ENCODE measurements at places on chromosomes 2 and 18. TPM values are rescaled to one million over a fixed set of nuclear protein-coding genes. Genes with fewer than 3 reads are reported as not detected.
A peak's percentile ranks its signal among the peaks of the same experiment; 100 is the strongest.

Gene GPR45
- not detected for total RNA-seq

DNA sequence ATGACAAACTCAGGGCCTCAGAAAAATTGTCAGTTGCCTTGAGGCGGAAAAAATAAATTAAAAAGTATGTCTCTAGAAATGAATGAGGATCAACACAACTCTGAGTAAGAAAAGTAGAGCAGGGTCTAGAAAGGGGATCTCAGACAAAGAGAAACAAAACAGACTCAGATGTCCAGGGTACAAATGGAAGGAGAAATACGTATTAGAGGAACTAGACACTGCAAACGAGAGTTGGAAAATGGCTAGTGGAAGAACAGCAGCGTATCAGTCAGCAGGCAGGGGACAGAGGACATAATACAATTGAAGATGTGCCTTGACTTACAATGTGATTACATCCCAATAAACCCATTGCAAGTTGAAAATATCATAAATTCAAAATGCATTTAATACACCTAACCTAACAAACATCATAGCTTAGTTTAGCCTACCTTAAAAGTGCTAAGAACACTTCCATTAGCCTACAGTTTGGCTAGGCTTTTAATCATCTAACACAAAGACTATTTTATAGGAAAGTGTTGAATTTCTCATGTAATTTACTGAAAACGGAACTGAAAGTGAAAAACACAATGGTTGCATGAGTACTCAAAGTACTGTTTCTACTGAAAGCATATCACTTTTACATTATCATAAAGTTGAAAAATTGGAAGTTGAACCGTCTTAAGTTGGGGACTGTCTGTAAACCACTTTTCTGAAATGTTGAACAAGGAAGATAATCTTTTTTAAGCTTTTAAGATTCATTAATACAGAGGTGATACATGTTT lies 182.8 kb downstream of the NBAS start:
- peak overlapping the region; percentile 43 for H3K27ac ChIP-seq
- peak overlapping the region; percentile 61 for H3K4me3 ChIP-seq
- no peaks in the 10 kb centered on the region for H3K27me3 ChIP-seq
- H3K4me1 ChIP-seq, result peaks cover 30% of the 10 kb centered on the region

Gene CIDEA
- not detected for total RNA-seq

Gene ZSWIM2
- not detected for total RNA-seq

- H3K4me1 ChIP-seq, result no peaks in the 10 kb centered on the region
- H3K27me3 ChIP-seq, result no peaks in the 10 kb centered on the region
- no peak for DNase-seq
Observed at GRCh38 chr2:220276741-220277444, 649.5 kb downstream of the SLC4A3 start.

- no peak for DNase-seq
- no peaks in the 10 kb centered on the region for H3K4me1 ChIP-seq
- H3K27me3 ChIP-seq, result no peaks in the 10 kb centered on the region
- no peak overlapping the region for H3K4me3 ChIP-seq
- peaks cover 2% of the 10 kb centered on the region for H3K36me3 ChIP-seq
- no peak overlapping the region for H3K27ac ChIP-seq
Observed at GRCh38 chr2:36097022-36097421, 258.6 kb upstream of the CRIM1 start.

Gene SLC1A4
- 41.6 TPM for total RNA-seq

DNA sequence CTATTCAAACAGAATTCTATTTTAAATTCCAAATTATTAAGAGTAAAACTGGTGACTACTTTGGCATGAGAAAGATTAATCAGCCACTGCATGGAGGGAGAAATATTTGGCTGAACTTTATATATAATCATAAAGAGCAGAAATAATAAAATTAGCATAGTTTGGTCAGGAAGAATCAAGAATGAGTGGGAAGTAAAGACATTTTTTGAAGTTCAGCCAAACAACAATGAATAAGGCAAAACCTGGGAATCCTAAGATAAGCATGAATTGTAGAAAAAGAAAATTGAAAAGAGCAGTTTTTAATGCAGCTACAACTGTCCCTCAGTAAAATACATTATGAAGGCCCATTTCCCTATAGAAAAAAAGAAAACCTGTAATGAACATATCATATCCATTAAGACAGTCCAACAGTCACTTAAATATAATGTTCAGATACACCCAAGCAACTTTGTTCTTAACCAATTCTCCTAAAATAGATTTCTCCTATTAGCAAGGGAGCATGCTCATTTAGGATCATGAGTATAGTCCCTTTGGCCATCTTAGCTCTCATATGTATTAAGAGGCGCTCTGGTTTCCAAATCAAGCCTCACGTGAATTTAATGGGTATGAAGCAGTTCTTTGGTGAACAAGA lies 6.5 kb downstream of the TMEM17 start:
- no peaks in the 10 kb centered on the region for H3K36me3 ChIP-seq
- no peak overlapping the region for H3K4me3 ChIP-seq
- H3K4me1 ChIP-seq, result no peaks in the 10 kb centered on the region

GRCh38 chr2:84779781-84780180 lies 101.1 kb downstream of the TRABD2A start:
- H3K36me3 ChIP-seq, result peaks cover 12% of the 10 kb centered on the region
- peaks cover 64% of the 10 kb centered on the region for H3K4me1 ChIP-seq
- DNase-seq, result no peak
- peak overlapping the region; percentile 29 for H3K27ac ChIP-seq
- H3K4me3 ChIP-seq, result peak overlapping the region; percentile 34

GRCh38 chr18:61496374-61496773 lies 163.1 kb downstream of the CDH20 start:
- H3K36me3 ChIP-seq, result no peaks in the 10 kb centered on the region
- no peak overlapping the region for H3K4me3 ChIP-seq
- H3K27me3 ChIP-seq, result no peaks in the 10 kb centered on the region
- no peak overlapping the region for H3K27ac ChIP-seq
- no peak for DNase-seq

DNA sequence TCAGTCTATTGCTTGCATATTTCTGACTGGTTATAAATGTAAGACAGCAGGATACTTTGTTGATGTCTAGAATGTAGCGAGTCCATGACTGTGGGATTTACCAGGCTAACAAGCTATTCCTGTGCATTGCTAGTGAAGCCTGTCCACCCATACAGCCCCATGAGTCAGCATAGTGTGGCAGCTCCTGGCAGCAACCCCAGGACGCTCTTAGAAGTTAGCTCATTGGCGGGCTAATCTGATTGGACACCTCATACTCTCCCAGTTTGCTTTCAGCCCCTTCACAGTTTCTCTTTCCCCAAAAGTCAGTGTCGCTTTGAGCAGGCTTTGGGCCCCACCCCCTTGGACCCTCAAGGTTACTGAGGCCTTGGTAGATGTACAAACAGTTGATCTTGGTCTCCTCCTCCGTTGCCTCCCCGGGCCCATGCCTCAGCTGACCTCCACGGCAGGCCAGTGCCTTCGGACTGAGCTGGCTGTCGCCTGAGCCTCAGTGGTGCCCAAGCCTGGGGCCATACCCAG lies 48.0 kb downstream of the COA5 start:
- H3K4me1 ChIP-seq, result peaks cover 22% of the 10 kb centered on the region
- peaks cover 4% of the 10 kb centered on the region for H3K36me3 ChIP-seq
- no peak for DNase-seq
- H3K27ac ChIP-seq, result peak overlapping the region; percentile 74

Gene NEUROD1
- total RNA-seq, result not detected

Measured in activated T-cell treated with anti-CD3 and anti-CD28 coated beads, Interleukin-2, amount 50 U/mL, for 72 hours (primary cell).